HT-29 (cell line): ENCODE measurements at places on chromosomes 3 and 15. TPM values are rescaled to one million over a fixed set of nuclear protein-coding genes. Genes with fewer than 3 reads are reported as not detected.

Gene BBX
- total RNA-seq, result 23.8 and 27.2 TPM in 2 replicates

Gene INSYN1
- not detected in 2 replicates for total RNA-seq

Gene TOMM70
- 43.7 and 49.3 TPM in 2 replicates for total RNA-seq

Gene SKOR1
- 0.15 and 0.18 TPM in 2 replicates for total RNA-seq

Gene LDHAL6B
- total RNA-seq, result not detected in 2 replicates

Gene CMTM8
- 8.6 and 9.0 TPM in 2 replicates for total RNA-seq

Gene AKAP13
- total RNA-seq, result 90.3 and 108 TPM in 2 replicates

Gene LSAMP
- not detected in 2 replicates for total RNA-seq

Gene KNG1
- total RNA-seq, result not detected in 2 replicates

Gene GPR27
- not detected in 2 replicates for total RNA-seq

Gene SCG5
- total RNA-seq, result 0.25 and 0.37 TPM in 2 replicates
